Left lung (tissue), 14 donors: ENCODE measurements at places on chromosomes 5 and 9. TPM values are rescaled to one million over a fixed set of nuclear protein-coding genes. Genes with fewer than 3 reads are reported as not detected.

IL13 gene
- 0.16 TPM for polyA plus RNA-seq

DMXL1 gene
- 39.3 TPM for polyA plus RNA-seq

PRELID1 gene
- 91.1 TPM for polyA plus RNA-seq

SNCAIP gene
- polyA plus RNA-seq, result 17.4 TPM

ROPN1L gene
- polyA plus RNA-seq, result 6.2 TPM

ZFP62 gene
- polyA plus RNA-seq, result 59.1 TPM

LRRC14B gene
- polyA plus RNA-seq, result 0.14 TPM
